ENCODE measurements at places on chromosomes 5 and 9.

GRCh38 chr5:154237376-154237743 is 46.8 kb downstream of the GALNT10 start:
- DNase-seq = no peak

DNA sequence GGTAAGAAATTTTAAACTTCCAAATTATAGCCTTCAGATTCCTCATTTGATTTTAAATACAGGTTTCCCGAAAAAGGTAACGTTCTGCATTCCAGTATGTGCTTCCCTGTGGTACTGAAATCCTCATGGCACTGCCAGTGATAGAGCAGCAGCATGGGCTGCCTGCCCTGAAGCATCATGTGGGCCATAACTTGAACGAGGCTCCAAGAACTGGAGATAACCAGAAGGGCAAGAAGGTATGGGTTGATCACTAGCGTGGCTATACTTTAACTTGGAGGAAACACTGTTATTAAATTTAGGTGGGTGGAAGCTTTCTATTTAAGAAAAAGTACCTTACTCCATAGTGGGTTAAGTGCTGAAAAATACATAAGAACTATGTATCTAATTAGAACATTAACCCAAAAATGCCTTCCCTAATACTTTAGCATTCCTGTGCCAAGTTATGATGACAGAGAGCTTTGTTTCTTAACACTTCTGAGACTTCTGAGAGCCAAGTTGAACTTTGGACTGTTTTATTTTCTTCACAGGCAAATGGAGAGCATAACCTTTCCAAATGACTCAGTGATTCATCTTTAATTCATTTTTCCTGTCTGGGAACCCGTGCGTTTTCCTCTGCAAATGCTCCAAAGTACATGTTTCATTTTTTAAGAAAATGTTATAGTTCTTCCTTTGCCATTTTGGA is 191.5 kb upstream of the GNA14 start:
- no peak for DNase-seq

DNA sequence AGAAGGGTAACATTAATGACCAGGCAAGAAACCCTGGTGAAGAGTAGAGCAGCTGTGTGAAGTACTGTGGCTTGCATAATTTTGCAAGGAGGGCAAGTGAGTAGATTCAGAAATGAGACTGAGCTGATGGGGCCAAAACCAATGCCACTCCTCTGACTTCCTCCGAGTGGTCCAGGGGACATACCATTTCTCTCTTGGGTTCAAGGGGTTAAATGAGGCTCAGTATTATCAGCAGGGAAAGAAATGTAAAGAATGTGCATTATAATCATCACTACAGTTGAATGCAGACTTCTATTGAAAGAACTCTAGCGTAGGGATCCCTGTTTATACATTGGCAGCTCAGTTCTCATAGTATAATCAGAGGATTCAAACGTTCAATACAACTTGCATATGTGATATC is 9.9 kb downstream of the POLR3G start:
- no peak for DNase-seq

DNA sequence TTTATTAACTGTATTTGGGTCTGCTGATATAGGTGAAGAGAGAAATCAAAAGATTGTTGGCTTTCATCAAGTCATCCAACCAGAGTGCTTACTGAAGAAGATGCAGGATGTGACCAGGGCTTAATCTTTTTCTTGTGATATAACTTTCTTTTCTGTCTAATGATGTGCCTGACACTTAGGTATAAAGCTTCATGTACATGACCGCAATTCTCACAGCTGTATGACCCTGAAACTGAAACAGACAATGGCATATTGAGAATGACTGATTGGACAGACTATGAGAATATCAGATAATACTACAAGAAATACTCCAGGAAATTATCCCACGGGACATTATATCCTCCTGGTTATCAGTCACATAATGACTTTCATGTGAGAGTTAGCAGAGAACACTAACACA is 32.5 kb upstream of the FAM174A start:
- DNase-seq = no peak

- DNase-seq = no peak
These were observed 17.2 kb downstream of the WDR70 start for GRCh38 chr5:37396352-37396751.

GRCh38 chr5:150589862-150590601 is 50.4 kb upstream of the SYNPO start:
- DNase-seq = peak; percentile 64

DNA sequence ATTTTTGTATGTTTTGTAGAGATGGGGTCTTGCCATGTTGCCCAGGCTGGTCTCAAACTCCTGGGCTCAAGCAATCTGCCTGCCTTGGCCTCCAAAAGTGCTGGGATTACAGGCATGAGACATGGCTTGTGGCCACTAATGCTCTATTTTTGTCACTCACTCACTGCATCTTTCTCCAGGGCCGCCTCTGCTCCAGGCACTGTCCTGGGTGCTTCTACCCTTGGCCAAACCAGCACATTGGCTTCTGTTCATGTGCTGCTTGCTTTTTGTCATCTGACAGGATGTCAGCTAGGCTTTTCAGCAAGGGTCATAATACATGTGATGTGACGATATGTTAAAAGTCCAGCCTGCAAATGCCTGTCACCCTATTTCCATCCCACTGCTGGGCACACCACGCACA is 3.2 kb downstream of the ODF2 start:
- no peak for DNase-seq

- no peak for DNase-seq
These were observed 61.0 kb downstream of the ARL15 start for GRCh38 chr5:54249210-54250028.

DNA sequence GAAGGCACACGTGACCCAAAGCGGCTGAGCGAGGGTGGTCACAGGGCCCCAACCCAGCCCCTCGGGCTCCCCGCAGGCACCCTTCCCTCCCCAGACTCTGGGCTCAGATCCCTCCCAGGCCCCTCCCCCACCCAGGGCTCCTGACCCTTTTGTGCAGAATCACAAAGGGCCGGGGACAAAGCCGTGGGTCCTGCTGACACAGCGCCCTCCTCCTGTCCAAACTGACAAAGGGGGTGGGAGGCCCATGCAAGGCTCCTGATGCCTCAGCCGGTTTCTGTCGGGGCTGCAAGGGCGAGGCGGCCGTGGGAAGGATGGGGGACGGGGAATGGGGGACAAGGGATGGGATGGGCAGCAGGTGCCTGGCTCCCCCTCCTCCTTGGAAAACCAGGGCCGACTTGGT is 43.5 kb upstream of the UBAC1 start:
- DNase-seq = peak; percentile 67

DNA sequence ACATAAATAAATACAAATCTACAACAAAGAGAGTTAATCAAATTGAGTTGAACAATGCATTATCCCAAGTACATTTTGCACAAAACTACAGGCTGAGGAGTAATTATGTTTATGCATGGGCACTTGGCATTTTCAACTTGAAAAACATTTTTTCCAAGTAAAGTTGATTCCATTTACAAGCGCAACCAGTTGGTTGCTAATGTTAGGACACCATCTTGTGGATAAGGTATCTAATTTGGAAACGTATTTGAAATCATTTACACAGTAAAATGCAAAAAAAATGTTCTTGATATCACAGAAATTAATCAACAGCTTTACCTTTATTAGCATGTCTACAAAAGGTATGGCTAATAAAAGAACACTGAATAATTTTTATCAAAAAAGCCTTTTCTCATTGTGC is 18.8 kb downstream of the FTMT start:
- no peak for DNase-seq

- no peak for DNase-seq
These were observed 72.8 kb downstream of the WWC1 start for GRCh38 chr5:168364151-168364661.

DNA sequence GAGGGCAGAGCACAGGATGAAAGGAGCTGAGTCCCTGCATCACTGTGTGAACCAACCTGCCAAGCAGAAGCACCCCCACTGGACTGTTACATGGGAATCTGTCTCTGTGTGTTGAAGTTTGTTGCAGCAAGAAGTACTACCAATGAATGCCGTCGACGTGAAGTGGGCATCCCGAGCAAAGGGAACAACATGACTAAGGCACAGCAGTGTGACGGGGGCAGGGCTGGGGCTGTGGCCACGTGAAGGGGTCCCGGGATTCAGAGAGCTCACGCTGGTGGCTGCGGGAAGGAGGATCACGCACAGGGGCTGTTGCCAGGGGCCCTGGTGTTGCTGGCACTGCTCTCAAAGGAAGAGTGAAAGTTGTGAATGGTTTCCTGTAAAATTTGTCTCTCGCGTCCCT is 27.5 kb upstream of the GABBR2 start:
- no peak for DNase-seq

DNA sequence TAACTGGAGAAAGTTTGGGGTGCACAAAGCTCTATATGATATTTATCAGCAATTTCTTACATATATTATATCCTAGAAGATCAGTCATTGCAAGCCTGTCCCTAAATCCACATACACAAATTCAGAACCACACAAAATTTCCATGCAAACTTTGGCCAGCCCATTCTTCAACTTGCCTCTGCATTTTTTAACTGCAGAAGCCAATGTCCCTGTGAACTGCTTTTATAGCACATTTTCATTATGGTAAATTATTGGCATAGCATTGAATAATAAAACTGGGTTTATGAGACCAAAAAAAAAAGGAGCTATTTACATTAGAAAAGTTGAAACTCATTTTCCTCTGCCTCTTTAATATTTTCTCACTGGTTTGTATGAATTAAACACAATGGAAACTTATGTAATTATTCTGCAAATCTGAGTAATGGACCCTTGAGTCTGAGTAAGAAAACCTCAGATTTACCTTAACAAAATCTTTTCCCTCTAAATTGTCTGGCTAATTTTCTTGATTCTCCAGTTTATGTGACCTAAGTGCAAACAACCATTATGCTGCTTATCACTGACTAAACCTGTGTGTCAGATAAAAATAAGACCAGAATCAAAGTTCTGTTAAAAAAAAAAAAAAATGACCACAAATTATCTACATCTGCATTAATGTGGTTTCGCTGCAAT is 398.9 kb downstream of the EFNA5 start:
- no peak for DNase-seq

DNA sequence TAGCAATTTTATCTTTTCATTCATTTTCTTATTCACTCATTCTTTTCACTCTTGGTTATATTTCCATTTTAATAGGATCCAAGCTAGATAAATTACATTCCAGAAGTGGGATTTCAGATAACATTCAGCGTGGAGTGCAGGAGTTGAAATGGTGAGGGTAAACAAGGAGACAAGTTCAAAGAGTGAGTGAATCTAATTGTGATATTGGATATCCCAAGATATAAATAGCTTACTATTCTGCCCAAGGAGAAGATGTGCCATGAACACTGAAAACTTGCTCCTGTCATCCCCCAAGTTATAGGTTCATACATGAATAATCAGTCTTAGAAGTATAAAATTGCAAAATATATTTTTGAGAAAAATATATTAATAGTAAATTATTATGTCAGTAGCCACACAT is 459.3 kb downstream of the CETN3 start:
- no peak for DNase-seq

DNA sequence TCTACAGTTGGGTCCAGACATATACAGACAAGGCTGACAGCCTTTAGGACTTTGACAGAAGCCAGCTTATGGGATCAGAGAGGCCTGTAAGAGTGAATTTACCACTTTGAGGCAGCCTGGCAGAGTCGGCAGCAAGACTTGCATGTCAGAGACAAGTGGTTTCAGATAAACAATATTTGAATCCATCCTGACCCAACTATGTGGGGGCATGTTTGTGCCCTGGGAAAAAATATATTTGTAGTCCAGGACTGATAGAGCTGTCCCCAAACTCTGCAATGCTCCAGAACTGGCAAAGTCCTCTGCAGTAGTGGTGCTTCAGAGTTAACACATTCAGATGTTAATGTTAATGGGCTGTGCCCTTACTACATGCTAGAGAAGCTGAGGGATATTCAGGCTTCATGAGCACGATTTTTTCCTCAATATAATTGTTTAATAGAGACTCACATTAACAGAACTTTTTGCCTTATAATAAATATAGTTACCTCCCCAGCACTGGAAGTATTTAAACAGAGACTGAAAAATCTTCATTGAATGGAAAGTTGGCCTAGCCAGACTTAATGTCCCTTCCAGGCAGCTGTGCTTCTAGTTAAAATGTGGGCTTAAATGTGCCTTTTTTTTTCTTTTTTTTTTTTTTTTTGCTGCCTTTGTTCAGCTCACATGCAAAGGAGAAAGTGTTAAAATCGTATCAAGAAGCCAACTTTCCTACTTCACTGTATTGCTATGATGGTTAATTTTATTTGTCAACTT is 42.9 kb downstream of the FEM1C start:
- no peak for DNase-seq

GRCh38 chr5:173530547-173530946 is 85.9 kb downstream of the BOD1 start:
- DNase-seq = peak; percentile 63

DNA sequence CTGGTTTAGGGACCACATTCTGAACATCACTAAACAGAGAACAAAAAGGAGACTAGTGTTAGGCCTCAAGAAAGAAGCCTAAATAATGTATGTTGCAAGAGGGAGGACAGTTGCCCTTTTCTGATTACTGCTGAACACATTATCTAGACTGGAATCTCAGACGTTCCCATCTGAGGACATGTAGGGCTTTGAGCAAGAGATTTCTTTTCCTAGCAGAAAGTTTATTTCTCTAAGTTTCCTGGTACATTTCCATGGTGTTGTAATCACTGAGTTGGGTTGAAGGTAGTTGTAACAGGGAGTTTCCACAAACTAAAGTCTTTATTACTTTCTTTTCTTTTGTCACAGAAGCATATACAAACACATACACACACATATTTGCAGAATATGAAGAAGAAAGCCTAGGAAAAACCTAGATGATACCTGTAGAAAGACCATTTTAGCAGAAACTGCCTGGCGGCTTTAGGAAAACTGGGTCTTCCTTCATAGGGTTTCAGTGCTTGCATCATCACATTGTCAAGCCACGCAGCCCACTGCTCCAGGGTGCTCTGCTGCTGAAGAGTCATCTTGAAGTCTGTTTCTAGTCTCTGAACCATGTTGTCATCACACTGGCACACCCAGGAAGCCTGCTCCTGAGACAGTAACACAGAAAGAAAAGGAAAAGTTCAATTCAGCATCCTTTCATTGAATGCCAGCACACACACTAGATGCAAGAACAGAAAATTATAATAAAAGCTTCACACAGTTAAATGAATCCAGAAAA is 269.1 kb downstream of the RFX3 start:
- DNase-seq = no peak

- no peak for DNase-seq
These were observed 1022.1 kb downstream of the CDH18 start for GRCh38 chr5:18965893-18966292.

DNA sequence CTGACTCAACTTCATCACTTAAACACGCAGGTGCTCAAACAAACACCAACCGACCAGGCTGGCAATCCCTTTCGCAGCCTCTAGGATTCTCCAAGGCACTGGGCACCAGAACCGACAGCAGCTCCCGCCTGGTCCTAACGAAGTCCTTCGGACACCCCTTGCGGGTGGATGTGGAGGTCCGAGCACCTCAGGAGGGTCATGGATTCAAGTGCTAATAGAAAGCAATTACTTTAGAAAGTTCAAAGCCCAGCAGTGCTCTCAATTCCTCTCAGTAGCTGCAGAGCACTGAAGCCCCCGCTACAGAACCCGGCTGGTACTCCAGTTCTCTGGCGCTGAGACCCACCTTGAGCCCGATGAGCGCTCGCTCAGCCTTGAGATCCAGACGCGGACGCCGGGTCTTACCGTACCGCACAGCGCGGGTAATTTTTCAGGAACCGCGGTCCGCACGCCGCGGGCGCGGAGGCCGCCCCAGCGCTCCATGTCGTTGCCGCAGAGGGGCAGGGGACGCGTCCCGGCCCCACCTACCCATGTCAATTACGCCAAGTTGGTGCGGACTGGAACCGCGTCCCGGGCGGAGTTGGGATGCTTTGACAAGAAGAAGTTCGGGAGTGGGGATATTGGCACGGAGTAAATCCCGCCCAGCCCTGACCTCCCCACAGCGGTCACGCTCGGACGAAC is 638 bp downstream of the MARCHF3 start:
- peak; percentile 67 for DNase-seq

GRCh38 chr5:96439477-96440184 is 6.6 kb upstream of the PCSK1 start:
- no peak for DNase-seq

Data from WTC11 (cell line).